Frontal cortex (tissue), 4 donors: ENCODE measurements at places on chromosomes 4 and X.

DNA sequence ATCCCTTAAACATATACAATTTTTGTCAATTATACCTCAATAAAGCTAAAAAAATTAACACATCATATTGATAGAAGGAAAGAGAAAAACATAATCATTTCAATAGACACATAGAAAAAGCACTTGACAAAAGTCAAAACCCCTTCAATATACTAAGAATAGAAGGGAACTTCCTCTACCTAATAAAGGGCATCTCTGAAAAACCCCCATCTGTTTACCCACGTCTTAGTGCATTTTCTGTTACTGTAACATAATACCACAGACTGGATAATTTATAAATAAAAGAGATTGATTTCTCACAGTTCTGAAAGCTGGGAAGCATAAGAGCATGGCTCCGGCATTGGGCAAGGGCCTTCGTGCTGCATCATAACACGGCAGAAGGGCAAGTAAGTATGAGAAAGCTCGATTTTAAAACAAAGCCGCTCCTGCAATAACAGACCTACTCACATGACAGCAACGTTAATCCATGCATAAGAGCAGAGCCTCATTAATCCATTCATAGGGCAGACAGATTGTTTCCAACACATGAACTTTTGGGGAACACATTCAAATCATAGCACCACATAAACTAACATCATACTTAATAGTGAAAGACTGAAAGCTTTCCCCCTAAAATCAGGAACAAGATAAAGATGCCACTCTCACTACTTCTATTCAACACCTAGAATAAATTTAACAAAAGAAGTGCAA is 15.7 kb downstream of the STEEP1 start:
- no peak for DNase-seq

- DNase-seq, result peak; percentile 0
These were observed 731.8 kb downstream of the KCTD8 start for GRCh38 chr4:43716721-43717395.

GRCh38 chr4:173257732-173258717 is 76.1 kb downstream of the HMGB2 start:
- peak; percentile 5 for DNase-seq

DNA sequence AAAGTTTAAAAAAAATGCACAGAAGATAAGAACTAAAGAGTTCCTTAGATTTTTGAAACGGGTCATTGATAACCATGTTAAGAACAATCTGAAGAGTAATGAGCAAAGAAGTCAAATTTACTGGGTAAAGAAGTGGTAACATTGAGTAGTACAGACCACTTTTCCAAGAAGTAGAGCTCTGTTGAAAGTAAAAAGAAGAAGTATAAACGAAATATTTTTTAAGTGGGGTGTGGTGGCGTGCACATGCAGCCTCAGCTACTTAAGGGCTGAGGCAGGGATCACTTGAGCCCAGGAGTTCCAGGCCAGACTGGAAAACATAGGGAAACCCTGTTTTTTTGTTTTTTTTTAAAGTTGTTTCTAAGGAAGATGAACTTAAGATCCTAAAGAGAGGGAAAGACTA is 68.5 kb downstream of the UBA6 start:
- no peak for DNase-seq

- DNase-seq, result no peak
These were observed 119.1 kb upstream of the H2AZ1 start for GRCh38 chr4:100069207-100069606.

GRCh38 chr4:142095886-142096605 is 459.7 kb downstream of the IL15 start:
- DNase-seq, result no peak

DNA sequence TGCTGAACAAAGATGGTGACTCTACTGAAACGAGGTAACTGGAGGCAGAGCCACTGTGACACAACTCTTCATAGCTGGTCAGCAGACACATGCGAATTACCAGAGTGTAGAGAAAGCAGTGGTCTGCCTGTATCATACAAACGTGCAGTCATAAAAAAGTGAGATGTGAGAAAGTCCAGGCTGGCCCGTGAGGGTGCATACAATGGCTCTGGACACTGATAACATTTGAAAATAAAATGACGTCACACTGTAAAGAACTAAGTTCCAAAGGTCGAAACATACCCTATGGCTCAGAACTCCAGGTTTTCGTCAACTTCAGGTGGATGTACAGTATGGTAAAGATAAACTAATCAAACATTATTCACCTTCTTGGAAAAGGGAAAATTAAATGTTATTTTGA is 95.7 kb downstream of the SHISA3 start:
- no peak for DNase-seq

DNA sequence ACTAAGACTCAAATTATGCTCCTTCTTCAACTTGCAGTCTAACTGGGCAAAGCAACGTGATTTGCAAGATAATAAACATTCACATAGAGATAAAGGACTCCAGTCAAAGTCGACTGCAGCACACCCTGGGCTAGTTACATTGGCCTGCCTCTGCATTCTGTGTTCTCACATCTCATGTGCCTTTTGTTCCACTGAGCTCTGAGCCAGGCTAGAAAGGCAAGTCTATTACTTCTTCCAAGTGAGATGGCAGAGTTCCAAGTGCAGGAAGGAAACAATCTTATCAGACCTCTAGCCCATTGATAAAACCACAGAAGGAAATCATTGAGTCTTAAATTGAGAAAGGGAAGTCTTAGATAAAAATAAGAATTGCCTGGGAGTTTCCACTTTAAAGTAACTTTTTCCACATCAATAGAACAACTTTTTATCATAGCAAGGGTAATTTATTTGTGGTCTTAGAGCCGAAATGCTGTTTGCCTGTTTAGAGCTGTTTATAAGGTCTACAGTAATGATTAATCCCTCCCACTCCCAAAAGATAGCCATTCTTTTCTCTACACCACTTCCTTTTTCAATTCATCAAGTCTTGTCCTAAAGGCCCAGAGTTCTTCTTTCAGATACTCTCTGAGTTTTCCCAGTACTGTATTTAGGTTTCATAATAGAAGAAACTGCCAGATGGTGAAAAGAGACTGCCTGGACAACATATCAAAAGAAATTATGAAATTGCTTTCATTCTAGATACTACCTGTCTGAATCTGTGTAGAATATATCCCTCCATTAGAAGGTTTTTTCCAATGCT is 200.2 kb downstream of the GUCY2F start:
- DNase-seq, result no peak

GRCh38 chr4:38313175-38313574 is 350.8 kb upstream of the KLF3 start:
- DNase-seq, result no peak

DNA sequence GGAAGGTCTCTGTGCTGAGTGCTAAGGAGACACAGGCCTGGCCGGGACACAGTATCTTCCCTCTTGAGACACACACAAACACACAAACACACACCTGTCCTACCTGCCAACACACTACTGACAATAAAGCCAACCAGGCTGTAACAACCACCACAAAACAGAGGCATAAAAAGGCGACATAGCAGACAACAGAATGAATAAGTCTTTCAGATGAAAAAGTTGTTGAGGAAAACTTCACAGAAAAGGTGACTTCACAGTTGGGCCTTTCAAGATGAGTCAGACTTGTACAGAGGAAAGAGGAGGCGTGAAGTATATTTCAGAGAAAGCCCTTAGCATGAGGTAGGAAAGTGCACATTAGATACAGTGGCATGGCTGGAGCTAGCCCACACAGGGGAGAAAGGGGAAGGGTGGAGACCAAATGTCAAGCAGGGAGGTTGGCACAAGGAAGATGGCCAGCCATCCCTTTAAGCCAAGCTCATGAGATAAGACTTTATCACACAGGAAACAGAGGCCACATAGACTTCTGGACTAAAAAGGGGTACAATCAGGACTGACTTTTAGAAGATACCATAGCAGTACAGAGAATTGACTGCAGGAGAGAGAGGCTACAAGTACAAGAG is 54.0 kb downstream of the SLC9A7 start:
- no peak for DNase-seq

DNA sequence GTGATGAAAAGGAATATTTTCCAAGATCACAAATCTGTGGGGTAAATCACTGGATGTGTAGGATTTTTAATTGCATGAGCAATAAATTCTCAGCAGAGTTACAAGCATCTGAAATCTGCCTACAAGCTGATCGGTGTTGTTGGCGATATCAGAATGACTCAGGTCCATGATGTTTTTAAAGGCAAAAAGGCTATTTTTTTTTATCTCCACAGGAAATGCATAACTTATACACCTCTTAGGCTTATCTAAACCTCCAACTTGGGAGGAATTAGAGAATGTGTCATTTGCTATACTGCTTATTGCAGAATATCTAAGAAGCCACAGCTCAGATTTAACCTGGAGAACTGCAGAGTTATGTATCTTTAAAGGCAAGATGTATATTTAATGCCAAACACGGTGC is 61.6 kb downstream of the KIT start:
- DNase-seq, result no peak

DNA sequence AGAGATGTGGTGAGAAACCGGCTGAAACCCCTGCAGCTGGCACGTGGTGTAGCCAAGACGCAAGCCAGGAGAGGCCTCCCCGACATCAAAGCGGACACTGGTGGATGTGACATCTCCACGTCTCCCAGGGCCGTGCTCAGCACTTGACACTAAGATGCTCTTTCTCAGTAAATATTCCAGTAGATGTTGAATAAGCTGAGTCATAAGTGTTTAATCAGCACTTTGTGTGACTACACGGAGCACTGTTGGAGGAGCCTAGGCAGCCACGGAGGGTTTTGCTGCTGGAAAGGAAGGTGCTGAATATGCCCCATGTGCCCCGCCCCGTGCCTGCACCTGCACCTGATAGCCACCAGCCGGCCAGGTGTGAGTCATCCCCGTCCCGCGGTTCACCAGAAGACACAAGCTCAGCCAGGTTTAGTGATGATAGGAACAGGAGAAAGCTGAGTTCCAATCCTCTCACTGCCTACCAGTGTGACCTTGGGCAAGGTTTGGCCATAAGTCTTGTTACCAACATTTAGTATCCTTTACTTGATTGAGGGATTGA is 29.0 kb upstream of the C4orf50 start:
- no peak for DNase-seq

- no peak for DNase-seq
These were observed 24.3 kb upstream of the TEX13C start for GRCh38 chrX:125295337-125295736.

GRCh38 chr4:37745946-37746345 is 59.8 kb upstream of the RELL1 start:
- DNase-seq, result no peak
